Activated naive CD4-positive, alpha-beta T cell (primary cell): ENCODE measurements at places on chromosomes 2 and 18.

GRCh38 chr2:178105566-178105965, 6.7 kb upstream of the RBM45 start:
- DNase-seq: no peak

DNA sequence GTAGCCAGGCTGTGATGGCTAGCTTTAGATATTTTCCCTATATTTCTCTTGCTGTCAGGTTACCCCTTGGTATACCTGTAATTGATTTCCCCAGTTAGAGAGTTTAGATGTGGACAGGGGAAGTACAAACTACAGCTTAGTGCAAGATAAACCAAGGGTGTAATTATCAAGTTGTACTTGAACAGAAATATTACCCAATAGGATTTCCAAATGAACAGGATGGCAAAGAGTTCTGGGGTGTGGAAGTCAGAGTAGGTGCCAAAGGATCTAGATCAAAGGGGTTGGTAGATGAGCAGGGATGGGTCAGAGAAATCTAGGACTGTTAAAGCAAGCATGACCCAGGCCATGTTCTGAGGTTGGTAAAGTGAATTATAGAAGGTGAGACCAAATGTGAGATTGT, 585.2 kb downstream of the CCDC85A start:
- no peak for DNase-seq

DNA sequence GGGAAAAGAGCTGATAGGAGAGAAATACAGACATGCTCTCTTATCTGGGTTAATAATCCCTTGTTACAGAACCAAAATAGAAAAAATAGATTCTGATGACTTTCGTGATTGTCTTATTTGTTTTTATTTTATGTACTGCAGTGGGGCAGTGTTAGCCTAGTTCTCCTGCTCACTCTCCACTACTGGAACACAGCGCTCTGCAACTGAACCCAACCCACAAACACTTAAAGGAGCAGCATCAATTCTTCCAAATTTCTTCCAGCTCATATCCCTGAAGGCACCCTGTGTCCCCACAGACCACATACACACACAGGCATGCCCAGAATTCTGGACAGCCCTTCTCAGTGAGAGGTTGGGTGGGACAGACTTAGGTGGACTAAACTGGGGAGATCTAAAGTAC, 160.6 kb downstream of the SS18 start:
- DNase-seq: no peak

GRCh38 chr2:165594935-165595255, 125.4 kb downstream of the CSRNP3 start:
- DNase-seq: no peak

- DNase-seq: no peak
Observed at GRCh38 chr2:214542295-214542694, 131.4 kb downstream of the VWC2L start.

DNA sequence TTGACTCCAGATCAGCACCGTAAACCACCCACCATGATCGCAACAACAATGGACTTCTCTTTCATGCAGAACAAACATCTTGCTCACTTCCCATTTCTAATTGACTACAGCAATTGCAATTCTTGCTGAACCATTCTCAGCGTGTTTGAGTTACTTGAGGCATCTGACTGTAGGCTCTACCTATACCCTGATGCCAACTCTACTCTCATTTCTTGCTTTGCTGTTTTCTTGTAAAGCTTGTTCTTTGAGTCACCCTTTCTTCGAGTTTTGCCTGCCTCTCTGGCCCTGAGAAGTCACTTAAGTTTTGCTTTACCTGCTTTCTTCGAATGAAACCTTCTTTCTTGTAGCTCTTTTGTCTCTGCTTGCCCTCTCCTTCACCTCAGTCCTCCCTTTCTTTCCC, 160.5 kb upstream of the RND3 start:
- no peak for DNase-seq

- no peak for DNase-seq
Observed at GRCh38 chr2:10282611-10283105, 20.0 kb upstream of the HPCAL1 start.

DNA sequence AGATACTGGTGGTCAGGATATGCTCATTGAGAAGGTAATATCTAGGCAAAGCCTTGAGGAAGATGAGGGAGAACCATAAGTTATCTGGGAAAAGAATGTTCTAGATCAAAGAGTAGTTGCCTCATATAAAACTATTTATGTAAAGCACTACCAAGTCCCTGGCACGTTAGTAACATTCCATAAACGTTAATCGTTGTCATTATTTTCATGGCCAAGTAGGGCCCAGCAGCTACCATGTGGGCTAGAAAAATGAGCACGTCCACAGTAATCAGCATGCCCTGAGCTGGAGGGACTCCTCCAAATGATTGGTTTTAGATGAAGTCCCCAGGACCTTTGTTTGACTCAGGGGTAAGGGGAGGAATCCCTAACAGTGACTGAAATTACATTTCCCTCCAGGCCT, 32.7 kb upstream of the AFTPH start:
- no peak for DNase-seq

DNA sequence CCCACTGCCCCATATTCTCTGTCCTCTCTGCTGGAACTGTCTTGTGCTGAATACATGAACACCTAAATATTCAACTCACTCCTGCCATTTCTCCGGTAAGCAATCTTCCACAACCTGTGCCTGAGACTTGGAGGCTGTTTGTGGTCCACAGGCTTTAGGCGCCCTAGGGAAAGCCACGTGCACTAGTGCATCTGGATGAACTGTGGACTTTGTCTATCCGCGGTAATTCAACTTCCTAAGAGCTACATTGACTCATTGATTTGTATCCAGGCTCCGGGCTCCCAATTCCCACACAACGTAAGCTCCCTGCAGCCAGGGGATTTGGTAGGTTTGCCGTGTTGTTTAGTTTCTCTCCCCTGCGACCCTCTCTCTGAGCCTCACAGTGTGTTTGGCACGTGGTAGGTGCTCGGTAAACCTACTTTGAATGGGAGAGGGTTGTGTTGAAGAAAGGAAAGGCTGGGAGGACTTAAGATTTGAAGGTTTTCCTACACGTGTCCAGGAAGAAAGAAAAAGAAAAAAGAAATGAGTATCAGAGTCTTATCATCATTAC, 718.2 kb downstream of the DPP10 start:
- no peak for DNase-seq

DNA sequence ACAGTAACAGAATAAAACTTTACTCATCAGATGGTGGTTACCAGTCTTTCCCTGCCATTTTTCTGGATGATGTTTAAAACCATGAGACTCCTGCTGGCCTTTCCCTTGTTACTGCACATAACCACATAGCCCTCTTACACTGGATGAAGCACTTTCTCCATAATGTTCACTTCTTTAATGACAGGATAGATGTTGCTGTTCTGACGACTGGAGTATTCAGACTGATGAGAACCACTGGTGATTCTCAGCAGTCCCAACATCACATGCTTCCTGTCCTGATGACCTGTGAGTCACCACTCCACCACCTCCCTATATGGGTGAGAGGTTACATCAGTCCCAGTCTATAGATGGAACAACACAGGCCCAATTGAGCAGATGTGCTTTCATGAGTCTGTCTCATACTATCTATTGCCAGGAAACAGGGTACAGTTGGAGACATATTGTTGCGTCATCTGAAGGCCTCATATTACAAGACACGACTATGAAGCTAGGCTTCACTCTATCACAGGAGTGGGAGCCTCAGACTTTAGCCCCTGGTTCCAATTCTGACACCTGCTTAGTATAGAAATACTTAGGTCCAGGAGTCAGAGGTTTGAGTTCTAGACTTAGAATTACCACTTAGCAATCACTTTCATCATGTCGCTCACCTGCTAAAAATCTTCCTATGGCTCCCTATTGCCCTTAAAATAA, 145.7 kb upstream of the KLF7 start:
- DNase-seq: no peak
